ENCODE measurements at places on chromosomes 5 and 9. TPM values are rescaled to one million over a fixed set of nuclear protein-coding genes. Genes with fewer than 3 reads are reported as not detected.

Gene MARCOL
- not detected for total RNA-seq

Gene SPATA31A6
- total RNA-seq: not detected

- no peak for DNase-seq
Measured at GRCh38 chr5:138095100-138095907, 11.5 kb downstream of the WNT8A start.

- no peak for DNase-seq
Measured at GRCh38 chr5:58184910-58185309, 275.0 kb downstream of the PLK2 start.

DNA sequence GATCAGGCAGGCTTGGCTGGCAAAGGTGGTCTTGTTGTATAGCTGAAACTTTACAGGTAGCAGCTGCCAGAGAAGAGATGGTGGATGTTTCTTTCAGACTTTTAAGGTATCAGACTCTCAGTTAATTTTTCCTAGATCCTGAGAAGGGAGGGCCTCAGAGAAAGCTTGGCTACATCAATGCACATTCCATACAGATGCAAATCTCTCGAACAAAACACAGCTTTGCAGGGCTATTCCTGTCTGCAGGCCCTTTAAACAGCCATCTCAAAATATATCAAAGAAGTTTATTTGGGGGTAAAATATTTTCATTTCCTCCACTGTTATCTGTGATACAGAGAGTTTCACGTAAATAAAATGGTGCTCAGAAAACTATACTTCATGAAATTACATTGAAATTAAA is 1584.4 kb downstream of the EFNA5 start:
- DNase-seq: no peak

DNA sequence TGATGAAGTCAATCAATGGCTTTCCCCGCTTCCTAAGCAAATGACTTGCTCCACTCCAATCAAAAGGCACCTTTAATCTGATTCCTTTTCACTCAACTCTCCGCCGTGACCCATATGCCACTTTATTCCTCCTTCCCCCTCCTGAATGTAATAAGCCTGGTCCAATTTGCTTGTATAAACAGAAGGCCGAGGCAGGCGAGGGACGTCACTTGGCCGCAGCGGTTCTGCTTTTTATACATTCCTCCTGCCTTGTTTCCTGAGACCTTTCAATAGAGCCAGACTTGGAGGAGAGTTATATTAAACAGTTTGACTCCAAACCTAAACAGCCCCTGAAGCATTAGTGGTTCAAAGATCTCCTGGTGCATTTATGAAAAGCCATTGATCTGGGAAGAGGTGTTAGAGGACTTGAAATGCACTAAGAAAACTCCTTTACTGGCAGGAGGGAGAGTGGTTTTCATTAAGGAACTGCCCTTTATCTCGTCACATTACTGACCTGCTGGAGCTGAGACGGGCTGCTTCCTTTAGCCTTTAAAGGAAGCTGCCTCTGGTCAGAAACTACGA is 273.4 kb downstream of the SLIT3 start:
- no peak for DNase-seq

GRCh38 chr9:34169125-34169524 is 9.7 kb upstream of the UBAP1 start:
- peak; percentile 1 for DNase-seq

GRCh38 chr9:5089737-5090136 is 95.7 kb downstream of the INSL6 start:
- DNase-seq: no peak

Measured in sciatic nerve (tissue), 2 donors.